ENCODE measurements at places on chromosomes 16 and 17.

GRCh38 chr16:2713985-2714774 lies 5.8 kb downstream of the PRSS27 start:
- no peak for DNase-seq

DNA sequence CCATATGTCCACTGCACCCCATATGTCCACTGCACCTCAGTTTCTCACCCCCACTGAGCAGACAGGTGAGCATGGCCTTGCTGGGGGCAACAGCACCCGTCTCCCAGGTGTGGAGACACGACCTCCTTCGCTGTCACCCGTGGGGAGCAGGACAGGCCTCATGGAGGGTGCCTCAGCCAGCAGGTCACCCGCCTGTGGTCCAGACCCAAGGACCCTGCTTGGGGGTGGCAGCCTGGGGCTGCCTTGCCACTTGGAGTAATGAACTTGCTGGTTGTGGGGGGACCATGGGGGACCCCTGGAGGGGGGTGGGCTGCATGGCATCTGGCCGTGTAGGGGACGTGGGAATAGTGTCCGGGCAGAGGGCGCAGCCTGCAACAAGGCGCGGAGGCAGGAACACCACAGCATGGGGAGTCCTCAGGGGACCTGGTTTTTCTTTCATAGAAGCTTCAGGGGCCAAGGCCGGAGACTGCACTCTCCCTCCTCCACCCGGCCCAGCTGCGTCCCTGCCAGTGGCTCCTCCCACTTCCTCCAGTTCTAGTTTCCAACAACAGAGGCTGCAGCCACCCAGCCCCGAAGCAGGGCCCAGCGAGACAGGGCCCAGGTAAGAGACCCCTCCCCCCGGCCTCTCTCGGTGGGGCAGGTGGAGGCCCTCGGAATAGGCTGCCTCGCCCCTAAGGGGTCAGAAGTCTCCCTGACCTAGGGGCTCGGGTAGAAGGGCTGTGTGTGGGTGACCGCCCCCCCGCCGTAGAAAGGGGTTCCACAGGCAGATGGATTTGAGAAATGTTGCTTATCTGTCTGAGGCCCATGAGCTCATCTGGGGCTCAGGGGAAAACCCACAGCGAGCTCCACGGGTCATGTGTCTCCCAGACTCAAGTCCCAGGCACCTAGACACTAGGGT lies at the start of gene NHLRC4:
NHLRC4 (plus strand) TSS at position 531 of the 898 bp plus-strand sequence. CDS start 1,043 bp downstream, outside the sequence.
- DNase-seq = no peak

GRCh38 chr17:78299049-78299448 lies 60.8 kb downstream of the SOCS3 start:
- no peak for DNase-seq

GRCh38 chr16:20871941-20872815 lies 28.0 kb downstream of the DCUN1D3 start:
- no peak for DNase-seq

DNA sequence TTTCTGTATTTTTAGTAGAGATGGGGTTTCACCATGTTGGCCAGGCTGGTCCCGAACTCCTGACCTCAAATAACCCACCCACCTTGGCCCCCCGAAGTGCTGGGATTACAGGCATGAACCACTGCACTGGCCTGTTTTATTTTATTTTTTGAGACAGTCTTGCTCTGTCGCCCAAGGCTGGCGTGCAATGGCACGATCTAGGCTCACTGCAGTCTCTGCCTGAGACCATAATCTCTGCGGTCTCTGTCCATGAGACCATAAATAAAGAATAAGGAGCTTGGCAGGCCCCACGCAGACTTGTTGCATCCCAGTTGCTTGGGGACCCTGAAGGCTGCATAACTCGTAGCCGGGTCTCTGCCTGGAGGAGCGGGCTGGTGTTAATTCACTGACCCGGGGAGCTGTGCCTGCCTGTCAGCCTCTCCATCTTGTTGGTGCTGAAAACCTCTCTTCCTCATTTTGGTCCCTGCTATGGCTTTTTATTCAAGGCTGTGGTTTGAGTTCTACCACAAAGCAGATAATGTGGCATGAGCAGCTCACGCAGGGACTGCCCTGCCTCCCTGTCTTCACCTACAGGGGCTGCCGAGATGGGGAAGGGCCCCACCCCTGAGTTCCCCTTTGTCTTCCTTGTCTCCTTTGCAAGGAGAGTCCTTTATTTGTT lies 82.1 kb downstream of the MSI2 start:
- no peak for DNase-seq

DNA sequence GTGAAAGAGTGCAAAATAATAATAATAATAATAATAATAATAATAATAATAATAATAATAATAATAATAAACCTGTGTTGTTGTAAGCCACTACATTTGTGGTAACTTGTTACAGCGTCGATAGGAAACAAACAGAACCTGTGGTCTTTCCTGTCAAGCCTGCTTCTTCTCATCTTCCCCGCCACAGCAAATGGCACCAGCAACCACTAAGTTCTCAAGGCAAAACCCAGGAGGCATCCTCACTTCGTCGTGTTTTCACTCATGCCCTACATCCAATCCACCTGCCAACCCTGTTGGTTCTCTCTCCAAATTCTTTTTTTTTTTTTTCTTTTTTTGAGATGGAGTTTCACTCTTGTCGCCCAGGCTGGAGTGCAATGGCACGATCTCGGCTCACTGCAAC lies 34.2 kb downstream of the ITGAE start:
- DNase-seq = peak; percentile 75

GRCh38 chr16:82113741-82114140 lies 56.3 kb downstream of the MPHOSPH6 start:
- DNase-seq = no peak

- no peak for DNase-seq
Observed at GRCh38 chr17:7290685-7291084, 3.8 kb downstream of the YBX2 start.

DNA sequence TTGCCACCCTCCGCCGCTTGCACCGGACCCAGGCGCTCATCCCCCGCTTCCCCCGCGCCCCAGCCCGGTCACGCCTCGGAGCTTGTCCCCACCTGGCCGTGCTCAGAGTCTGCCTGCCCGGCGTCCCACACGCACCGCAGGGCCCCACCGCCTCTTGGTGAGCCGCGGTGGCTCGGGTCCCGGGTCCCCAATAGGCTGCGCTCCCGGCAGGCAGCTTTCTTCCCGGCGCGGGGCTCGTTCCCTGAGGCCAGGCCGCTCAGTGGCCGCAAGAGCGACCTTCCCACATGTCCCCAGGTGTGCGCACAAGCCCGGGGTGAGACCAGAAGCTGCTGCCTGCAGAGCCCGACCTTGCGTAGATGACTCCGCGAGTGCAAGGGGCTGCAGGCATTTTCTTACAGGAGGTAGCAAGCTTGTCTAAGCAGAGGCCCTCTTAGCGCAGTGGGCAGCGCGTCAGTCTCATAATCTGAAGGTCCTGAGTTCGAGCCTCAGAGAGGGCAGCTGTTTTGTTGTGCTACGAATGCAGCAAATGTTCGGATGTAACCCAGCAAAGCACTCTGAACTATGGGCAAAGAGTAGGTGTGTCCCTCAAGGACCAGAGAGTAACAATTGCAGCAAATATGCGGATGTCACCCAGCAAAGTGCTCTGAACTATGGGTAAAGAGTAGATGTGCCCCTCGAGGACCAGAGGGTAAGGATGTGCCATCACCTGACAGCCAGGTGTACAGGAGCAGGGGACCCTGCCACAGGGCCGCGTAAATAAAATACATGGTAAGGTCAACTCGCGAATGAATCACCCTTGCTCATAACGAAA lies 15.6 kb downstream of the TLE7 start:
- DNase-seq = no peak

GRCh38 chr17:77291591-77292386 lies 151.0 kb downstream of the SEC14L1 start:
- no peak for DNase-seq

DNA sequence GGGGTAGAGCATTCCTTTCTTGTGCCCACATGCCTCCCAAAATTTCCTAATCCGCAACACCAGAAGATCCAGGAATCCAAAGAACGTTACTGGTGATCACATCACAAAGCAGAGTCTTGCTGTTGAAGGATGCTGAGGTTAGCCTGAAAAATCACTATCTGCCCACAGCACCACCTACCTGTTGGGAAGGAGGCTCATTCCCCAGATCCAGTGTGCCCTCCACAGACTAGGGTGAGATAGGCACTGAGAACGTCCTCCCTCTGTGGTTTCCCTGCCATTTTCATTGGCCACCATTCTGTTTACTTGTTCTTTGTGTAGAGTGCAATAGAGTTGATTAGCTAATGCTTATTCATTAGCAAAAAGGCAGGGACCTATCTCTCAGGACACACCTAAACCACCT lies 30.3 kb downstream of the RCVRN start:
- no peak for DNase-seq

GRCh38 chr16:4661661-4662060 lies 31.7 kb upstream of the NUDT16L1 start:
- DNase-seq = no peak

- no peak for DNase-seq
Observed at GRCh38 chr17:37111329-37111728, 162.6 kb downstream of the AATF start.

DNA sequence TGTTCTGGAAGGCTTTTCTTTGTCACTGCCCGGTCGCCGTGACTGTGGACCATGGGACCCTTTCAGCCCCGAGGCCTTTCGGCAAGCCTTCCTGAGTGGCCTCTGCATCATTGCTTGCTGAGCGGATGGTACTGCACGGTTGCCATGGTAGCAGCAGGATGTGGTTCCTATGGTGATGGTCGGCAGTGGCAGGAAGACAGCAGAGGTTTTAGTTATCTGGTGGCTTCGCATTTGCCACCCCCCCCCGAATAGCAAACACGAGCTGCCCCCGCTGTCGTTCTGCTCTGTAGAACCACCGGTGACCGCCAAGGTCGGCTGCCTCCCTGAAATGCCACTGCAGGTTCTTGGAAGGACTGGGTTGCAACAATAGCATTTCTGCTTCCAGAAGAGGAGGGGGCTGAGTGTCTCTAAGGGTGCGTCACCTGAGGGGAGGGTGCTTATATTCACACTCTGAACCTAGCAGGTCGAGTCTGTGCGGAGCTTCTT lies 76.6 kb downstream of the CMIP start:
- DNase-seq = peak; percentile 70

Measured in T-helper 1 cell (primary cell).